Suprapubic skin (tissue), 4 donors: ENCODE measurements at places on chromosomes 7 and 10.

- DNase-seq, result no peak
Observed at GRCh38 chr7:55532150-55532917, 40.0 kb downstream of the VOPP1 start.

DNA sequence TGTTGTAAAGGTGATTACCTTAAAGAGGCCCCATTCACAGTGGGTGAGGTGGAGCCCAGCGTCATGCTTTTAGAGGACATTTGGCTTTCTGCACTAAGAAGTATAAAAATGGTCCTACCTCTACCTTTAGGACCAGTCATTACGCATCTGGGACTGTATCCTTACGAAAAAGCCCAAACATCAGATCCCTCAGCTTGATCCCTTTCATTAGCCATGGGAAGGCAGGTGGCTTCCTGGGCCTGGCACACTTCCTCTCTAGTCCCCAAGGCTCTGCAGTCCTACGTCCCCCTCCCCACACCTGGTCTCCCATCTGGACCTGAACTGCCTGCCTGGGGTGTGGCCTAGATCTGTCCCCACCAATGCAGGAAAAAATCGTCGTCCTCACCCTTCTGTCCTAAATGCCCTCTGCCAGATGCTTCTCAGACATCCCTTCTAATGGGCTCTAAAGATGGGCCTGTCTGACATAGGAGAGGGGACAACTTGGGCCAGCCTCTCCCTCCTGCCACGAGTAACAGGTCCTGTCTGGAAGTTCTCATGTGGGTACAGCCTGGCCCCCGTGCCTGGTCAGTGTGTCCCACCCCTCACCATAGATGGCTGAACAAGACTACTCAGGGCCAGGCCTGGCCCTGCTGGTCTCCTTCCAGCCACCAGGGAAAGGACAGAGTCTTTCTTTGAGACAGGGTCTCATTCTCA, 11.8 kb upstream of the SLC18A3 start:
- no peak for DNase-seq

DNA sequence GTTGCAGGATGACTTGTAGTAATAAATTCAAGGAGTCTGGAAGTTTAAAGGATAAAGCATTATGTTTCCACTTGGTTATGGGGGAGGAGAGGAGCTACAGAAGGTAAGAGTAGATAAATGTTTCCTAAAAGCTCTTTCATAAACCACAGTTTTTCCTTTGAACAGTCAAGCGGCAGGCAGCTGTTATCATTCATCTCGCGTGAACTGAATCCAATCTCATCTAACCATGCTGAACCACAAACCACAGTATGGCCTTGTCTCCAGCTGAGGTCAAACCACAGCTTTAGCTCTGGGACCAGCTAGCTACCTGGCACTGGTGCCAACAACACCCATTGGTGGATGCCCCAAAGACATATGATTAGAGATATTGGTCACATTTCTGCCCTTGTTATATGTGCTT, 63.3 kb downstream of the NOC3L start:
- no peak for DNase-seq

GRCh38 chr10:132355297-132355696, 23.3 kb downstream of the LRRC27 start:
- peak; percentile 78 for DNase-seq

GRCh38 chr10:102413053-102413705, 5.4 kb downstream of the PSD start:
- DNase-seq, result no peak

DNA sequence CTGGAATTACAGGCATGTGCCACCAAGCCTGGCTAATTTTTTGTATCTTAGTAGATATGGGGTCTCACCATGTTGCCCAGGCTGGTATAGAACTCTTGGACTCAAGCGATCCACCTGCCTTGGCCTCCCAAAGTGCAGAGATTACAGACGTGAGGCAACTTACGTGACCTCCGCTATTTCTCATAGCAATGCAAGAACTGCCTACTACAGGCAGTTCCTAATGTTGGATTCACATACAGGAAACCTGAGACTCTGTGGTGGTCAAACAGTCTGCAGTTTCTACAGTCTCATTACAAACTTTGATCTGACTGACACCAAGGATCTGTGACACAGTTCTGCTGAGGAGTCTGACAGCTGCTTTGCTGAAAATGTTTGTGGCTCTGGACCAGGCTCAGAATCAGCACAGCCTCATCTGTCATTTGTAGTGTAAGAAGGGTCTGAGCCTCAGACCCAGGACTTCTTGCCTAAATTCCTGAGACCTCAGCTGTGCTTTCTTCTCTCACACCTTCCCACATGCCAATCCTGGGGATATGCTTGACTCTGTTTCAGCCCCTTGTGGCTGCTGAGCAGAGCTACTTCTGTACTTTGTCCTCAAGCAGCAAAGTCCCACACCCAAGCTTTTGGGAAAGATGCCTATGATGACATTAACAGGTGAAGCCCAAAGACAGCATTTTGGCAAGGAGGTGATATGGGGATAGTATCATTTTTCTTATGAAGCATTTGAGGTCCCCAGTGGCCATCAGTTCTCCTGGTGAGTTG, 48.0 kb upstream of the CYP2C9 start:
- DNase-seq, result no peak

GRCh38 chr7:14521183-14521582, 381.4 kb downstream of the DGKB start:
- DNase-seq, result no peak

DNA sequence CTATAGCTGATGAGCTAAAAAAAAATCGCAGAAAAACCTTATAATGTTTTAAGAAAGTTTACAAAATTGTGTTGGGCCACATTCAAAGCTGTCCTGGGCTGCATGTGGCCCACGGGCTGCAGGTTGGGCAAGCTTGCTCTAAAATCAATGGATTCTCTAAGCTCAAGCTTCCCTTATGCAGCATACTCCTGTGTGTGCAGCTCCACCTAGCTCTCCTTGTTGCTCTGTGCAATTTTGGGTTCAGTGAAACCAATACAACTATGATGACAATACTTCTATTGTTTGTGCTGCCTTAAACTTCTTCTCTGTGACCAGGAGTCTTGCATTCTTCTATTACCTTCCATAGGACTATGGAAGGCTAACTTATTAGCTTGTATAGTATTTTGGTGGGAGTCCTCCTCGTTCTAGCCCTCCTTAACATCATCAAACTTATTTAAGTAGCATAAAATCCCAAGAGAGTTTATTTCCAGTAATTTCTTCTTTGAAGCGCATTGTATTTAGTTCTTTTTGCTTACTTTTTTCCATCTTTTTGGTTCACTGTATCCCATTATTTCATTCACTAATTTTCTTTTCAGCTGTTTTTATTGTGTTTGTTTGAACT, 170.9 kb upstream of the SMIM30 start:
- no peak for DNase-seq

- DNase-seq, result no peak
Observed at GRCh38 chr7:50303335-50304128, 984 bp upstream of the IKZF1 start.
